ENCODE measurements at places on chromosomes 6 and 20.

DNA sequence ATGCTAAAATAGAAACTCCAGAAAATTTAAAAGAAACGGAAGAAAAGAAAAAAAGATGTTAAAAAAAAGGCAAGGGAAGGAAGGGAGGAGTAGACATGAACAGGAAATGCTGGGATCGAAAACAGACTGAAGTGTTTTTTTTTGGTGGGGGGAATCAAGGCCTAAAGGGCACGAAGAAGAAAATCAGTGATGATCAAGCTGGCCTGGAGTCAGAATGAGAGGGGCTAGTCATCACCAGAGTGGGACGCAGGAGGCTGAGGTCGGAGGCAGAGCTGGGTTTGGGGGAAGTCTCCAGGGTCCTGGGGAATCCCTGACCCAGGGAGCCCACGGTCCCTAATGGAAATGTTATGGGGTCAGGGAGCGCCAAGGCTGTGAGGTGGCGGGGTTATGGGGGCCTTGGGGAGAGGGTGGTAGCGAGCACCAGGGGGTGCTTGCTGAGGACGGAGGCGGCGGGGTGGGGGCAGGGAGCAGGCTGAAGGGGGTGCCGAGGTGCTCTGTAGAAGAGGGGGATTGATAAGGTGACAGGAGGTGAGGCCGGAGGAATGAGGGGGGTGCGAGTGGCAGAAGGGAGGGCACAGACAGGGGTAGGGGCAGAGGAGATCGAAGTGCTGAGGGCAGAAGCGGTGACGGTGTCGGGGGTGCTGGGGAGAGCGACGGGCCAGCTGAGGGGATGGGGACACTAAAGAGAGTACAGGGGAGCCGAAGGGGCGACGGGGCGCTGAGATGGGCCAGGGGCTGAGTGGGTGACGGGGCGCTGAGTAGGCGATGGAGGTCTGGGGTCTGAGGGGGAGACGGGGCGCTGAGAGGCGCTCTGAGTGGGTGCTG is 684 bp downstream of the ZNFX1 start:
- no peak for DNase-seq

DNA sequence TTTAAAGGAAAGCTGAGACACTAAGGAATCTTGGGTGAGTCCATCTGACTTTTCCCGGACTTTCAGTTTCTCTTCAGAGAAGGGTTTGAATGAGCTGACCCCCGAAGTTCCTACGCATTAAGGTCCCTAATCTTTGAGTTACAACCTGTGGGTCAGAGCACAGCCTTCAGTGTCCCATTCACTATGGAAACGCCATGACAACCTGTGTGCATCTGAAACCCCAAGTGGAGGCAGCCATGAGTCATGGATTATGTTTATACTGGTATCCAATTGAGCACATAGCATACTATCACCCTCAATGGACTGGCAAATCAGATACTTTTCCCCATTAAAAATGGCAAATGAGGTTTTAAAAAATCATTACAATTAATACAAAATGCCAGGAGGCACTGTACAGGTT is 11.4 kb downstream of the MYLK4 start:
- no peak for DNase-seq

GRCh38 chr6:15483060-15483459 is 179.8 kb downstream of the DTNBP1 start:
- DNase-seq, result no peak

- DNase-seq, result no peak
Observed at GRCh38 chr6:39476151-39476550, 153.6 kb upstream of the KCNK16 start.

- no peak for DNase-seq
Observed at GRCh38 chr20:36824142-36824940, 50.8 kb upstream of the DSN1 start.

GRCh38 chr20:37958856-37959520 is 56.1 kb downstream of the VSTM2L start:
- DNase-seq, result no peak

- no peak for DNase-seq
Observed at GRCh38 chr6:13827032-13827431, 12.7 kb upstream of the MCUR1 start.

DNA sequence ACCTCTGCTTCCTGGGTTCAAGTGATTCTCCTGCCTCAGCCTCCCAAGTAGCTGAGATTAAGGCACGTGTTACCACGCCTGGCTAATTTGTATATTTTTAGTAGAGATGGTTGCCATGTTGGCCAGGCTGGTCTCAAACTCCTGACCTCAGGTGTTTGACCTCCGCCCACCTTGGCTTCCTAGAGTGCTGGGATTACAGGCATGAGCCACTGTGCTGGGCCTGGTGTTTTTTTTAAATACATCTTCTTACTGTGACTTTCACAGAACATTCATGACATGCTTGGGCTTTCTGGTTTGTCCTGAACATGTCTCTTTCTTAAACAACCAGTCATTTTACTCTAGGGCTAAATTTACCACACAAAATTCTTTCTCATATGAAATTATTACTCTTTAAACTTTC is 34.7 kb upstream of the FAM8A1 start:
- no peak for DNase-seq

DNA sequence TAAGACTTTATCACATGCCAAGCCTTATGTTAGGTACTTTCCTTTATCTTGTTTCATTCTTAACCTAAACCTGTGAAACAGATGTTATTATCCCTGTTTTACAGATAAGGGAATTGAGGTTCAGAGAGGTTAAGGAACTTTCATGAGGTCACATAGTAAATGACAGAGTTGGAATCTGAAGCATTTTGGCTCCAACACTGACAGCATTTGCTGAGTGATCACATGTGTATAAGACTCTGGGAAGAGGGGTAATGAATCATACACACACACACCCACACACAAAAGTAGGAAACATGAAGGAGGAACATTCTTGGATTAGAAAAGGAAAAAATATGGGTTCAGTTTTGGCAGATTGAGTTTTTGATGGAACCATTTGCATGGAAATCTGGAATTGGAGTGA is 212.5 kb downstream of the GJA1 start:
- no peak for DNase-seq

All from NCI-H1048 (cell line).